ENCODE measurements at places on chromosomes 11 and 22.

GRCh38 chr11:133811850-133812685, 33.2 kb downstream of the SPATA19 start:
- no peak for DNase-seq

DNA sequence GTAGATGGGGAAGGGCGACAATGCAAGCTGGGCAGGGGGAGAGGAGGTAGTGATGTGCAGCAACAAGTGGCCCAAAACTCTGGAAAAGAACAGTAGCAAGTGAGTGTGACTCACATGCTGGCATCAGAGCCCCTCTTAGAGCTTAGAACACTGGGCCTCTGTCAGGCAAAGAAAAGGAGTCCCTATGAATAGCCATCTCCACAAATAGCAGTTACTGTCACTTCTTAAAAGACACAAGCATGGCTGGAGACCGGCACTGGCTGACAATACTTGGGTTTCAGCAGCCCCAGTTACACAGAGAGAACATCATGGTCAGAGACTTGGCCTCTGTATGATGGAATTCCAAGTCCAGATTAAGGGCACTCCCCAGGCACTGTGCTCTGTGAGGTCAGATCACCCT, 58.2 kb downstream of the PRCP start:
- no peak for DNase-seq

DNA sequence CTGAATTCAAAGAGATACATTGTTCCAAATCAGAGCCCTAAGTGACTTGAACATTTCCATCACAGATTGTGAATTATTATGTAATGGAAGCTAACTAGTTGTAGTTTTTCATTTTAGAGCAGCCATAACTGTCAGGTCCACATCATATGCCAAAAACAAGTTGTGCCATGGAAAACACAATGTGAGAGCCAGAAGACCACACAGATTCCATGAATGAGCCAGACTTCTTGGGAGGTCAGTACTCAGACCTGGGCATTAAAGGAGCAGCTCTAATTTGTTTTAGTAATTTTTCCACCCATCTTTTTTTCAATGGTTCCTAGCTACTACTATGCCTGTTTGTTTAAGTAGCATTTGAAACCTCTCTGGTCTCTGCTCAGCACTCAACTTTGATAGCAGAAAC, 279.4 kb downstream of the FAT3 start:
- DNase-seq, result no peak

DNA sequence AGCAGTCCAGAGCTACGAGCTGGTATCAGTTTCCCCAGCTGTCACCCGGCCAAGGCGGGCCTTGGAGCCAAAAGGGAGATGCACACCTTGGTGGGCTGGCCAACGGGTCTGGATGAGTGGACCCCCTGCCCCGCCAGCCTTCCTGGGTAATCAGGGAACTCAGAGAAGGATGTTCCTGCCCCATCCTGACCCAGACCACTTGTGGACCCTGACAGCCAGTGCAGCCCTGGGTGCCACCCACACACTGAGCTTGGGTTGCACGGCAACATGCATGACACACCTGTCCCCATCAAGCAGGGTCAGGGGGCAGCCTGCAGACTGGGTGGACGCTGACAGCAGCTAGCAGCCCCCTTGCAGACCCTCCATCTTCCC, 8.6 kb downstream of the SLC25A1 start:
- DNase-seq, result no peak

GRCh38 chr22:28438183-28438768, 241.4 kb downstream of the TTC28 start:
- DNase-seq, result peak; percentile 50

GRCh38 chr11:90764691-90765090, 541.8 kb upstream of the CHORDC1 start:
- no peak for DNase-seq

DNA sequence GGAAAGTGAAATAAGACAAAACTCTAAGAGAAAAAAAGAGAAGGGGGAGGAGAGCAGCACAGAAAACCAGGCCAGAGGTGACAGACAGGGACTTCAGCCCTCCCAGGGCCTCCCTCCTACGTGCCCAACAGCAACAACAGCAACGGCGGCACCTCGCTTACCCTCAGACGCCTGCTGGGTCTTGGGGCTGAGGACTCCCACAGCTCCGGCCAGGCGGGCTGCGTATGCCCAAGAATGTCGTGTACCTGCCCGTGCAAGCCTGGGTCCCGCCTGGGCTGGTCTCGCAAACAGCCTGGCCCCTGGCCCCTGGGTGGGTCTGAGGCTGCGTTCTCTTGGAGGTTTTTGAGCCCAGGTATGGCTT, 30.5 kb downstream of the ARAP1 start:
- peak; percentile 42 for DNase-seq

DNA sequence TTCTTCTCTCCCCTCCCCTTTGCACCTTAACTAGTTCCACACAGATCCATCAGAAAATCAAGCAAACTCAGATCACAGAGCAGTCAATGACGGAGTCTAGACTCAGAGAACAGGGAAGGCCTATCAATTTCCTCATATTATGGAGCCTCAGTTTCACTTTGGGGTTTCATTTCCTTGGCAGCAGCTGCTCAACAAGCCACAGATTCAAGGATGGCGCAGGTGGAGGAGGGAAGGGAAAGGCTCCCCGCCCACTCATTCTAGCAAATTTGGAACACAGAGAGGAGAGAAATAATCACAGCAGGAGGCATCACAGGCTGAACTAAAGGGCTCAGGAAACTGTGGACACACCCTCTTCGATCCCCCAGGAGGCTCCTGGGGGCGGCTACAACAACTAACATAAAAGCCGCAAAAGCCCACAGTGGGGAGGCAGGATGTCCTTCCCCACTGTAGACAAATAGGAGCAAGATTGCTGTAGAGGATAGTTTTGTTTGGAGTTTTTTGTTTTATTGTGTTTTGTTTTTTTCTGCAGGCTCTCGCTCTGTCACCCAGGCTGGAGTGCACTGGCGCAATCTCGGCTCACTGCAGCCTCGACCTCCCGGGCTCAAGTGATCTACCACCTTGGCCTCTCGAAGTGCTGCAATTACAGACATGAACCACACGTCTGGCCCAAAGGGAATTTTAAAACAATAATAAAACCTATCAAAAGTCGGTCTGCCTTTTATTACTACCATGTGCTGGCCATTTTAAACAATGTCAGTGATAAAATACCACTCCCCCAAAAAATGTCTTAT, 3.4 kb downstream of the PLAAT3 start:
- DNase-seq, result peak; percentile 73

GRCh38 chr11:20658135-20658534, 11.3 kb upstream of the NELL1 start:
- DNase-seq, result no peak

DNA sequence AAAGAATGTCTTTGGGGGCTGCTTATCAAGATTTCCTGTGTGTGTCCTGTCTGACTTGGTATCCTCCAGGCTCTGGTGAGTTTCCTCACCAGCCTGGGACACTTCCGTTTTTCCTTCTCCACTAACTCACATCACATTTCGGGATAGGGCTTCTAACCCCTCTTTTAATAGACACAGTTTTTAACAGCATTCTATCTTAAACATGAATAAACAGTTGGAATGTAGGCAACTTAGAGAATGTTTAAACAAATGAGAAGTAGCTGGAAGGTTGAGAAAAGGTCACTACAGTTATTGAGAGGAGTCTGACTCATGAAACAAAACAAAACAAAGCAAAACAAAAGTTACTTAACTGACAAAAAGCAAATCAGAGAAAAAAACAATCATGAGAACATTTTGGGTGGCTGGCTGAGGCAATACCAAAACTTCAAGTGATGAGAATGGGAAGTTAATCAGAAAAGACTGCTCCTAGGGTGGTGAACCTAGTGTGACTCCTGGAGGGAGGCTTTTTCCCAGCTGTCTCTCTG, 64.7 kb upstream of the CTSC start:
- no peak for DNase-seq
